ENCODE measurements at places on chromosomes 3 and 15.

DNA sequence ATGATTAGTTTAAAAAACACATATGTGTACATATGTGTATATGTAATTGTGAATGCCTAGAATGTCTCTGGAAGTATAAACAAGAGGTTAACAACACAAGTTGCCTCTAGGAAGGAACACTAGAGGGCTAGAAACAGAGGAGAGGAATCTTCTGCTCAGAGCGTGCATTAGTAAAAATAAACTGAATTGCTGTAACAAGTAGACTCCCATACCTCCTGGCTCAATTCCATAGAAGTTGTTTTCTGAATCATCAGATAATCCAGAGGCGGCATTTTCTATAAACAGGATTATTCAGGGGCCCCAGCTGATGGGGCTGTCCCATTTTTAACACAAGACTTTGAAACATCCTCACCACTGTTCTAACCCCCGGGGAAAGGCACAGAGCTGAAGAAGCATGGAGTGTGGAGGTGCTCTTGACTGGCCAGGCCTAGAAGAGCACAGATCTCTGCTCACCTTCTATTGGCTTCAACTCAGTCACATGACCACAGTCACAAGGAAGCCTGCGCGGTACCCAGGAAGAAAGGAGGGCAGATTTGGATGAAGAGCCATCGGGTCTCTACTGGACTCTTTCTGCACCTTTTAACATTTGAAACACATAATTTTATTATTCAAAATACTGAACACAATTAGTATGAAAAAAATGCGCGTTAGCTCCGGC lies 145.7 kb downstream of the TLE3 start:
- no peak for DNase-seq

DNA sequence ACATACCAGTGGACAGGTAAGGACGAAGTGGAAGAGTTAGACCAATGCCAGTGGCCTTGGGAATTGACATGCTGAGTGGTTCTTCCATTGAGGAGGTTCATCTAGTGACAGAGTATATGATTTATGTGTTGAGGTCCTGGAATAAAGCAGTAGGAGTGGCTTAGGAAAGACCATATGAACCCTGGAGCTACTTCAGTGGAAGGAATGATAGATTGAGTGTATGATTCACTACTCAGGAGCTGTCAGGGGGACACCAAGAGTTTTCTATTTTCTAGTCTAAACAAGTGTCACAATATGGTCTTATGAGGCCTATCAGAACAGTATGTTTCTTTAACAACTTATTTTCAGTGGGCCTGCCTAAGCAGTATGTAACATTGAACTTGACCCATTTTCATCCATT lies 63.9 kb downstream of the NME9 start:
- no peak for DNase-seq

- no peak for DNase-seq
These were observed 87.3 kb downstream of the MDFIC2 start for GRCh38 chr3:70225146-70225545.

GRCh38 chr3:189593581-189593980 lies 37.6 kb upstream of the TP63 start:
- DNase-seq = peak; percentile 5

DNA sequence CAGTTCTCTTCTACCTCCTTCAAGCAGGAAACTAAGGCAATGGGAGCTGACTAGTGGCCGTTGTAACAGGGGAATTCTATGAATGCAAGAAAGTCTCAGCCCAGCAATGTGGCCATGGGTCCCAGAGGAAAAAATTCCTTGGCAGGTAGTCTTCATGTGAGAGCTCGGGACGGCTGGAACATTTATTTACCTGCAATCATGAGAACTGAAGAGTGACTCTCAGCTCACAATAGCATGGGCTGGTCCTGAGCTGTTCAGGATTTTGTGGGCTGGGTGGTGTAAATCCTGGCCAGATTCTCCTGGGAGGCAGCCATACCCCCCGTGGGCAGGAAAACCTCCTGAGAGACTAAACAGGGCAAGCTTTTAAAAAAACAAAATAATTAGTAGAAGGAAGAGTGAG lies 330.3 kb upstream of the CTNNB1 start:
- DNase-seq = no peak

GRCh38 chr3:52056521-52056967 lies at the start of gene DUSP7:
DUSP7 (minus strand) TSS chr3:52056571; CDS start chr3:52056366, 205 bp downstream.
- DNase-seq = peak; percentile 67

- DNase-seq = no peak
These were observed 17.8 kb upstream of the ABHD2 start for GRCh38 chr15:89070197-89071124.

GRCh38 chr3:146969356-146969755 lies 364.2 kb upstream of the PLSCR5 start:
- peak; percentile 59 for DNase-seq

All from astrocyte of the spinal cord (primary cell).